Choroid plexus epithelial cell (primary cell): ENCODE measurements at places on chromosomes 7 and 10.

DNA sequence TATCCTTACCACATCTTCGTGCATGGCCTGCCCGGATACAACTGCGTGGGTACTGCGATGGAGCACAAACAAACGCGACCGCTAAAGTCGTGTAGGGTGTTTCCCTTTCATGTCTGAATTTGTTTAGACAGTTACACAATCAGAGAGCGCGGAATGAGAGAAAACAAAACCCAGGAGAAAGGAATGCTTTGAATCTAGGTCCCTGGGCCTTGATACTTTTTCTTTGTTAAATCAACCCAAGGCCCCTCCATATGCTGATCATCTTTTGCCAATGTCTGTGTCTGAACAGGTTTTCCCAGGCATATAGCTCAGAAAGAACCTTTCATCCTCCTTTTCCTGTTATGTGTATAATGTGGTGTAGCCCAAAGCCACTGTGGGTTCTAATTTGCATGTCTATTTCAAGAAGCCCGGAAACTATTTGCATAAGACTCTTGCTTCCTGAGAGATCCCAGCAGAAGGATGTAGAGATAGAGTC, 145.8 kb downstream of the FRMD4A start:
- peak; percentile 66 for DNase-seq

- DNase-seq = no peak
These were observed 954 bp downstream of the FSCN3 start for GRCh38 chr7:127594490-127594889.

DNA sequence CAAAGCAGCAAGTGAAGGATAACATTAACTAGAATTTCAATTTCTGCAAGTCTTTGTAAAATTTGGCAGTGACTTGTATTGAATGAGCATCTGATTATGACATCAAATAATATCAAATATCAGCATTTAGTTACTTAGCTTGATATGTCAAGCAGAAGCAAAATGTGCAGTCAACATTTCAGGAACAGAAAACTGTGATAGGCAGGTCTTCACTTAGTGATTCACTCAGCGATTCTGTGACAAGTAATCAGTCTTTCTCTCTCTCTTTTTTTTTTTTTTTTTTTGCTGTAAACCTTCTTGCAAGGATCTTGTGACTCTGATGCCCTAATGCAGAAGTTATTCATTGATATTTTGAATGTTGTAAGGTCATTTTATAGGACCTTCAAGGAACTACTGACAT, 307.1 kb downstream of the MTERF1 start:
- DNase-seq = no peak

DNA sequence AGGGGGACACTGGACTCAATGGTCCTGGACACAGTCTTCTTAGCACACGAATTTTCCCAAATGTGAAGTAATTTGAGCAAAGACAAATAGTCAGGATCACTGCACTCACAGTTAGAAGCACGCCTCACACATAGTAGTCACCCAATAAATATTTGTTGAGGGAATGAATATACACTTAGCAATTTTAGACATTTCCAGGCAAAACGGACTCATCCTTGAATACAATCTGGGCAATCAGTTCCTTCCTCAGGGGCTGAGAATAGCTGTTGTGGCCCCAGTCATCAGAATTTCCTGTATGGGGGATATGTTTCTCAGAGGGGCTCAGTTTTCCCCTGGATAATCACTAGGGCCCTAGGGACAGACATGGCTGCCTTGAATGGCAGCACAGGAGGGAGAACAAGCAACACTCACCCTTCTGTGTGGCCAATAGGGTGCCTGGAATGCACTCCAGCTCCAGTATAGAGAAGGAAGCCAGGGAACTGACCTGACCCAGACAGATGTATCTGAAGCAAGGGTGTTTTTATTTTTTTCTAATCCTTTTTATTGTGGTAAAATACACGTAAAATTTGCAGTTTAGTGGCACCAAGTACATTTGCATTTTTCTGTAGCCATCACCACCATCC, 282.7 kb upstream of the ZNF32 start:
- DNase-seq = peak; percentile 62

DNA sequence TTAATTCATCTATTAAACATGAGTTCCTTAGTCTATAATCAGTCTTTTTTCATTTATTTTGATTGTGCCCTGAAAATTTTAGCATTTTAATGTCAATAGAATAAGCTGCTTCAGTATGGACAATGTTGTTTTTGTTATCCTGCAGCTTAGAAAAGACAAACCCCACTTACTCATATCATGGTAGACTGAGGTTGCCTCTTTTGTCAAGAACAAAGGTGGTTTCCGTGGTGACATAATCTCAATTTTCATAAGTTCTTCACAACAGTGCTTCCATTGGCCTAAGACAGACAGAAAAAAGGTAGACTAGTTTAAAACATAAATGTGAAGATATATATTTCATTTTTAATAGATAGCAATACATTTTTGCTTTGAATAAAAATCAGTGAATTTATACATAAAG, 69.1 kb downstream of the RTKN2 start:
- peak; percentile 4 for DNase-seq

DNA sequence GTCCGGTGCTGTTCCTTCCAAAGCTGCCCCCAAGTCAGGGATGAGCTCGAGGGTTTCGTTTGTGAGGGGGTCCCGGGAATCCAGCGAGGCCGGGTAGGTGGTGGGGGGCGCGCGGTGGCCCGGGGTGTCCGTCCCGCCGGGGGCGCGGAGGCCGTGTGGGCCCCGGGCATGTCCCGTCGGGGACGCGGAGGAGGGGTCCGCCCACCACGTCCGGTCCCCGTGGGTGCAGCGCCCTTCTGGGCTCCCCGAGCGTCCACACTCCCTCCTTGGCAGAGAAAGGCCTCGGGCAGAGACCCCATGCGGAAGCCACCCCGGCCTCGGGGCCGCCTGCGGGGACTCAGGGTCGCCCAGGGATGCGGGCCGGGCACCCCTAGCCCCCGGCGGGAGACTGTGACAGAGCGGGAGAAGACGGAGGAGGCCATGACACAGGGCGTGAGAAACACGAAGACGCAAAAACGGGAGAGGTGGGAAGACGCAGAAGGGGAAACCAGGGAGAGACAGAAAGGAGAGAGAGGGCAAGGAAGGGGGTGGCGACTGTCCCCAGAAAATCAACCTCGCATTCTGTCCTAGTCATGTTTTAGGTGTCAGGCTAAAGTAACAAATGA, 640 bp upstream of the ZNF425 start:
- DNase-seq = no peak

GRCh38 chr10:121627876-121628581, 29.8 kb upstream of the FGFR2 start:
- no peak for DNase-seq

DNA sequence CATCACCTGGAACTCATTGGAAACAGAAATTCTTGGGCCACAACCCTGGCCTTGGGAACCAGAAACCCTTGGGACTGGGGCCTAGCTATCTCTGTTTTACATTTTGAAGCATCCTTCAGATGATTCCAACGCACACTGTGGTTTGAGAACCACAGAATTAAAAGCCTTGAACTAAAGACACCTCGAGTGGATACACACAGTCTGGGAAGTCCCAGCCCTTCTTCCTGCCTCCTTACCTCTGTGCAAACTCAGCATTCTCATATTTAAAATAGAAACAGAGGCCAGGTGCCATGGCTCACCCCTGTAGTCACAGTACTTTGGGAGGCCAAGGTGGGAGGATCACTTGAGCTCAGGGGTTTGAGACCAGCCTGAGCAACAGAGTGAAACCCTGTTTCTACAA, 12.9 kb downstream of the NPFFR1 start:
- no peak for DNase-seq

DNA sequence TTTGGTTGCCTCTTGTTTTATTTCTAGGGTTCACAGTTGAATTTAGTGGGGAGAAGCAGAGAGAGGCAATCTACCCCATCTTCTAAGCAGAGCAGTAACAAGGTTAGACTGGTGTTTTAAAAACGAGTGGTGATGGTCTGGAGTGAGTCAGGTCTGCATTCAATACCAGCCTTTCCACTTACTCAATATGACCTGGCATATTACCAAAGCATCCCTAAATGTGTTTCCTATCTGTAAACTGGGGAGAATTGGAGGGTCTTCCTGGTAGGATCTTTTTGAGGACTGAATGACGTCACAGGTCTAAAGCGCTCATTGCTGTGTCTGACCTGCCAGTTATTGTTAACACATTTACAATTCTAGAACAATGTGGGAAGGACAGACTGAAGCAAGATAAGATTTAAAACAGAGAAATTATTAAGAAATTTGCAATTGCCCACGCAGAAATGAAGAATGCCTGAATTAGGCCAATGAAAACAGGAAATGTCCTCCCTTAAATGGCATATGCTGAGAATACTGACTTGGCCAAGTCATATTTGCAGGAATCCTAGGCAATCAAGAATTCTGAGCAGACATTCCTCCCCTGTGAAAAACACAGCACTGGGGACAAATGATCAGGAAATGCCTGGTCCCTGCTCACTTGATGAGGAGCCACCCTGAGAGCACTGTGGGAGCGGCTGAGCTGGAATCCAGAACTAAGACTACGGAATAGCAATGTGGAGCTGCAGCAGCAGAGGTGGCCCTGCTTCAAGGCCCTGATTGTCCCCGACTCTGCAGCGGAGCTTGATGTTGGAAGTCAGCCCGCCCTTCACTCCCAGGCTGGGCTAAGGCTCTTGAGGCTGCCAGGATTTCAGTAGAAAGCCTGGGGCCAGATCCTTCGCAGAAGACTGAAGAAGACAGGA, 184.5 kb upstream of the CXCL12 start:
- DNase-seq = peak; percentile 88

DNA sequence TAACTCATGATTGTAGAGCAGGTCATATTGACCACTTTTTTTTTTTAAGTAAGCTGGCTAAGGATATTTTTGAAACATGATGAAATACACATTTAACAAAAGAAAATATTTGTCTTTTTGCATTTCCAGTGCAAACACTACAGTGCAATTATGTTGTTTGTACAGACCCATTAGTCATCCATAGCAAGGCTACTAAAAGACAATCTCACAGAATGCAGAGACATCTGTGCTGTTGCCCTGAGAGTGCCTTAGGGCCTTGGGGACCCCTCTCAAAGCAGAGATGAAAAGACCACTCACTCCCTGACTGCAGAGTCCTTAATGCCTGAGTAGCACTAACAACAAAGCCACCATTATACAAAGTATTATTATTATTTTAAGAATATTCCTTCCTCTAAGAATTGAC, 104.5 kb downstream of the NRCAM start:
- peak; percentile 15 for DNase-seq

- no peak for DNase-seq
These were observed 2.1 kb downstream of the ZNF511 start for GRCh38 chr10:133310789-133311188.

GRCh38 chr7:138661069-138661635, 40.0 kb downstream of the SVOPL start:
- no peak for DNase-seq

DNA sequence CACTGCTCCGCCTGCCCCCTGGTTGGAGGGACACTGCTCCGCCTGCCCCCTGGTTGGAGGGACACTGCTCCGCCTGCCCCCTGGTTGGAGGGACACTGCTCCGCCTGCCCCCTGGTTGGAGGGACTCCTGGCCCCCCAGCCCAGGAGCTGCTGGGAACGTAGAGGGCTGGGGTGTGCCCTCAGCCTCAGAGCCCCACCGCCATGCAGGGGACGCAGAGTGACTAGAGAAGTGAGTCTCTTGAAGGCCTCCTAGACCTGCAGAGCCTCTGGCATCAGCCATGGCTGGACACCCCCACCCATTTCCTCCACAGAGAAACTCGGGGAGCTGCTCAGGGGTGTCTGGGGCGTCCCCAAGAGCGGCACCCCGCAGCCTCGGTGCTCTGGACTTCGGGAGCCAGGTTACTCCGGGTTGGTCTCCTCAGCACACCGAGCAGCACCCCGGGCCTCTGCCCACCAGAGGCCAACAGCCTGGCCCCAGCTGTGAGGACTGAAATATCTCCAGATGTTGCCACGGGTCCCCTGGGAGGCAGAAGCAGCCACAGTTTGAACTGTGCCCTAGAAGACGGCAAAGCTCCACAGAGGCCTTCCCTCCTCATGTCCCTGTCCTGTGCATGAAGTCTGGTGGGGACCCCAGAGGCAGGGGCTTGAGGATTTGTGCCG, 191.9 kb downstream of the ELFN1 start:
- peak; percentile 3 for DNase-seq

- peak; percentile 40 for DNase-seq
These were observed 218.2 kb upstream of the PRSS58 start for GRCh38 chr7:142476077-142476476.

- DNase-seq = no peak
These were observed 11.1 kb upstream of the GLCCI1 start for GRCh38 chr7:7957513-7957912.

- no peak for DNase-seq
These were observed 3.9 kb upstream of the COL17A1 start for GRCh38 chr10:104089621-104090020.

DNA sequence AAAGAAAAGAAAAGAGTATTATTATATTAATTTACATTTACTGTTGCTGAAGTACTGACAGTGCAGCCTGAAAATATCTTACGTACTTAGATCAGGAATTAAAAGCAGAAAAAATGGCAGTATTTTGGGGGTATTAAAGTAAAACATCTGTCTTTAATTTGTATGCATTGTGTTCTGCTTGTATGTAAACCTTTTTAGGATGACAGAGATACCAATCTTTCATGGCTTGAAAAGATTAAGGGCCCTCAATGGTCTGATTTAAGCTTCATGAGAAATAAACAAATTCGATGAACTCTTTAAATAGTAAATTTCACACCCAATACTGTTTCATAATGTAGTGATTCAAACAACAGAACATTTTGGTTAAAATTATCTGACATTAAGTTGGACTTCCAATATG, 116.3 kb downstream of the MLLT10 start:
- no peak for DNase-seq

DNA sequence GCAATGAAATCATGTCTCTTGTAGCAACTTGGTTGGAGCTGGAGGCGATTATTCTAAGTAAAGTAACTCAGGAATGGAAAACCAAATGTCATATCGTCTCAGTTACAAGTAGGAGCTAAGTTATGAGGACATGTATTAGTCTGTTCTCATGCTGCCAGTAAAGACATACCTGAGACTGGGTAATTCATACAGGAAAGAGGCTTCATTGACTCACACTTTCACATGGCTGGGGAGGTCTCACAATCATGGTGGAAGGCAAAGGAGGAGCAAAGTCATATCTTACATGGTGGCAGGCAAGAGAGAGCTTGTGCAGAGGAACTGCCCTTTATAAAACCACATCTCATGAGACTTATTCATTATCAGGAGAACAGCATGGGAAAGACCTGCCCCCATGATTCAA, 370.1 kb upstream of the PRKCQ start:
- DNase-seq = no peak

GRCh38 chr7:4724648-4725013, 42.5 kb downstream of the FOXK1 start:
- peak; percentile 36 for DNase-seq

DNA sequence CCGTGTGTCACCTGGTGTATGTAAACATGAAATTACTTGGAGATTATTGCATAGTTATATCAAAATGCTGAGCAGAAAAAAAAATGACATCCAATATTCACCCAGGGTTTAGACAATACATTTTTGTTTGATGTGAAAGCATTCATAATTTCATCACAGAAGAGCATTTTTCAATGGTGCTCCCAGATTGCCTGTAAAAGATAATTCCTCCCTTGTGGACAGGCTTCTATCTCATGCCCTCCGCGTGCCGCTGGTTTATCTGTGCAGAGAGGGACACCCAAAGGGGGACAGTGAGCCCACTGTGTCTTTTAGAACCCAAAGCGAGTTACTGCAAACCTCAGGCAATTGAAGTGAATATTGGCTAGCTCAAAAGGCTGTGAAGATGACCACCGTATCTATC, 126.2 kb upstream of the KLF6 start:
- no peak for DNase-seq
